ENCODE measurements at places on chromosomes 11 and 22.

DNA sequence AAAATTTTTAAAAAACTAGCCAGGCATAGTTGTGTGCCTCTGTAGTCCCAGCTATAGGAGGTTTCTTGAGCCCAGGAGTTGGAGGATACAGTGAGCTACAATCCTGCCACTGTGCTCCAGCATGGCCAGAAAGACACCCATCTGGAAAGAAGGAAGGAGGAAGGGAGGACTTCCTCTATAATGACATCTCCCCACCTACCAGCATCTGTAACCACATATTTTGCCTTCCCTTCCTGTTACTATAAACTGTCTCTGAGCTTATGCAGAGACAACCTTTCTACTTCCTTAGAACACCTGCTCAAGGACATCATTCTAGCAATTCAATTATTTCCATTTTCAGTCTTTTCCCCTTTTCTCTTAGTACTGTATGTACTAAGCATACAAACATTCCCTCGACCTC is 2.2 kb upstream of the NUP160 start:
- DNase-seq: no peak

GRCh38 chr11:108895579-108896480 is 231.0 kb downstream of the DDX10 start:
- DNase-seq: no peak

DNA sequence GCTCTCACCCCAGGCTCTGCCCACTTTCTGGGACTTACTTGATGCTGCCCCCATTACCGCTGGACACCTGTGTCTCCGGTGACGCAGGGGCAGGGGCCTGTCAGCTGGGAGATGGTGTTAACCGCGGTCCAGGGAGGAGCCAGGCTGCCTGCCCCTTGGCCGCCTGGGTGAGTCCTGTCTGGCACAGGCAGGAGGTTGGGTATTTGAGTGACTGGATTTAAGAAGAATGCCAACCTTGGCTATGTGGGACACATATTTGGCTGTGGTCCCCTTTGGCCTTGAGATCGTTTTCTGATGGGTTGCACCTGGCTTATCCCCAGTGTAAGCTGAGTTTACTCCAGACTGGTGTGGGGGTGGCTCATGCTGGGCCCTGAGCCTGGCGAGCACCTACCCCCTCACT is 2.5 kb downstream of the MUC6 start:
- DNase-seq: no peak

- no peak for DNase-seq
Measured at GRCh38 chr11:88307749-88308425, 29.6 kb downstream of the CTSC start.

DNA sequence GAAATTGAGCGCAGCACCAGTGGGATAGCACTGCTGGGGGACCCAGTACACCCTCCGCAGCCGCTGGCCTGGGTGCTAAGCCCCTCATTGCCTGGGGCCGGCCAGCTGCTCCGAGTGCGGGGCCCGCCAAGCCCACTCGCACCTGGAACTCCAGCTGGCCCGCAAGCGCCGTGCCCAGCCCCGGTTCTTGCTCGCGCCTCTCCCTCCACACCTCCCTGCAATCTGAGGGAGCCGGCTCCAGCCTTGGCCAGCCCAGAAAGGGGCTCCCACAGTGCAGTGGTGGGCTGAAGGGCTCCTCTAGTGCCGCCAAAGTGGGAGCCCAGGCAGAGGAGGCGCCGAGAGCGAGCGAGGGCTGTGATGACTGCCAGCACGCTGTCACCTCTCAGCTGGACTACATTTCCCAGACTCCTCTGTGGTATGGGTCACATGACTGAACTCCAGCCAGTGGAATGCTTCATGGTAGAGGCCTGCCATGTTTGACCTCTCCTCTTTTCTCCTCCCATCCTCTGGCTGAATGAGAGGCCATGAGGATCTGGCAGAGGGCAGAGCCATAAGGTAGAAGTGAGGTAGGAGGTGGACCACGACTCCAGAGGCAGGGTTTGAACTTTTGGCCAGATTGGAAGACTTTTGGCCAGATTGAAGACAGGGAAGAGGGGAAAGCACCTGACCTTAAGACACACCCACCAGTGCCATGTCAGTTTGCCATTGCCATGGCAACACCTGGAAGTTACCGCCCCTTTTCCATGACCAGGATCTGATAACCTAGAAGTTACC is 6.2 kb downstream of the MRGPRD start:
- no peak for DNase-seq

- no peak for DNase-seq
Measured at GRCh38 chr22:43077121-43077877, 11.9 kb downstream of the TTLL1 start.

- no peak for DNase-seq
Measured at GRCh38 chr11:64055077-64055476, 19.3 kb downstream of the FLRT1 start.

- DNase-seq: no peak
Measured at GRCh38 chr22:45465633-45466032, 37.0 kb upstream of the FBLN1 start.

DNA sequence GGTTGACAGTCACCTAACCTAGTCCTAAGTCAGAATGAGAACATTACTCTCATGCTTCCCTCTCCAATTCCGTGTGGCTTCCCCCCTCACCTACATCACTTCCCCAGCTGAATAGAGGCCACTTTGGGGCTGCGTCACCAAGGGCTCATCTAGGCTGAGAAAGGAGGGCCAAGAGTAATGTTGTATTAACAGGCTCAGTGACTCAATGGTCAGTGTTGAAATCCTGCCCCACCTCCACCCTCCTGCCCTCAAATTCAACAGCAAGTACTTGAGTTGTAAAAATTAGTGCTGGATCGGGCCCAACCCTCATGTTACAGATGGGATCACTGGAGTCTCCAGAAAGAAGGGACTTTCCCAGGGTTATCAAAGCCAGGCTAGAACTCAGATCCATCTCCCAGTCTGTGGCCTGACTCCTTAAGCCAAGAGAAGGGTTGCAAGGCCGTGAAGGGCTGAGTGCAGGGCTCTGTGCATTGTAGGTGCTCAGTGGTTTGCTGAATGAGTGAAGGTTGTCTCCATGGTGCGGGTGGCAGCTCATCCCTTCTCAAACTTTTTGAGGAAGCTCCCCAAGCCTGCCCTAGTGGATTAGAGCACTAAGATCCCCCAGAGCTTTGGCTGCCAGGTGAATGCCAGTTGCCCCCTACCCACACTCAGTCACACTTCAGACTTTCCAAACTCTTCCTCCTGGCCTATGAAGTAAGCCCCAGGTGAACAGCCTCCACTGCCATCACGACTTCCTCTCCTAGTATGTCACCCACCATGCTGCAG is 3.2 kb downstream of the DGAT2 start:
- peak; percentile 18 for DNase-seq

DNA sequence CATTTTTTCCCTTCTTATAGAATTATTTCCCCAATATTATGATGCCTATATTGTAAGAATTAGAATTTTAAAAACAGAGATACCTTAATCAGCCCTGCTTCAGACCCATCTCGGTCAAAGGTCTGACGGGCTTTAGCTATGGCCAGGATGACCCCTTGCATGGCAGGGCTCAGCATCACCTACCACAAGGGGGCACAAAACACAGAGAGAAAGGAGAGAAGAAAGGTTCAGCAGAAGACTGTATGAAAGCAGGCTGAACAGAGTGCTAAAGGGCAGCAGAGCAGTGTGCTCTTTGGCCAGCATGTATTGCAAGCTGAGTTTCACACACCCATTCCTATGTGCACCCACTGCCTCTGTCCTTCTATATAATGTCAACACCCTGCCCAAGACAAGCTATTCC is 26.8 kb downstream of the CLDN25 start:
- no peak for DNase-seq

DNA sequence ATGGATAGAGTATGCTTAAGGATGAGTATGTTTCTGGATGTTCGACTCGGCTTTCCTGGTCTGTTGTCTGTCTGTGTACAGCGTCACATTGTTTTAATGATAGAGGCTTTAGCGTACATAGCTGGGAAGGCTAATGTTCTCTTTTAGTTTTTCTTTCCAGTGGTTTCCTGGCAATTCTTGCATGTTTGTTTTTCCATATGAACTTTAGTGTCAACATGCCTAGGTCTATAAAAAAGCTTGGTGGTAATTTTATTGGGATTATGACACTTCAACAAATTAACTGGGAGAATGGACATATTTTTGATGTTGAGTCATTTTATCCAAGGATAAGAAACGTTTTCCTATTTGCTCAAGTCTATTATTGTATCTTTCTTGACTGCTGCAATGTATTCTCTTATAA is 17.6 kb downstream of the F2 start:
- no peak for DNase-seq

DNA sequence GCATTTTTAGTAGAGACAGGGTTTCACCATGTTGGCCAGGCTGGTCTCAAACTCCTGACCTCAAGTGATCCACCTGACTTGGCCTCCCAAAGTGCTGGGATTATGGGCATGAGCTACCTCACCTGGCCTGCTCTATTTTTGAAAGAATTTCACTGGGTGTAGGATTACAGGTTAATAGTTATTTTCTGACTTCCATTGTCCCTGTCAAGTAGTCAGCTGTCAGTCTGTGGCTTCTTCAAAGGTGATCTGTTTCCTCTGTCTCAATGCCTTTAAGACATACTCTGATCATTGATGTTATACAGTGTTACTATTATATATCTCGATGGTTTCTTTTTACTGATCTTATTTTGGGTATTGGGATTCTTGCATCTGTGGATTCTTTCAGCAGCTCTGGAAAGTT is 10.1 kb upstream of the EXT2 start:
- no peak for DNase-seq

- DNase-seq: no peak
Measured at GRCh38 chr22:46788441-46789172, 26.2 kb downstream of the TBC1D22A start.

- no peak for DNase-seq
Measured at GRCh38 chr11:31404614-31405013, 35.0 kb downstream of the DNAJC24 start.

DNA sequence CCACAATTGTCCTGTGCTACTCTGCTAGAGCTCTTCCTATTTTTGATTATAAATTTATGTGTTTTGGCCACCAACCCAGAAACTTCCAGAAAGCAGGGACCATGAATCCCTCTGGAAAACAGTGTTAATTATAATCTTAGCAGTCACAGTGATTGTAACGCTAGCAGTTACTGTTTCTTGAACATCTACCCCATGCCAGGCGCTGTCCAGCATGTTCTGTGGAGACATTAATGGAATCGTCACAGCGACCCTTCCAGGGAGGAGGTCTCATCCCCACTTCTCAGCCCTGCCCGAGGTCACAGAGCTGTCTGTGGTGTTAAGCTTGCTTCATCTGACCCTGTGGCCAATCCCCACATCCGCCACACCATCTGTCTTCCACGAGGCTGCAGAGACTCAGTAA is 13.9 kb upstream of the PNPLA5 start:
- DNase-seq: no peak

DNA sequence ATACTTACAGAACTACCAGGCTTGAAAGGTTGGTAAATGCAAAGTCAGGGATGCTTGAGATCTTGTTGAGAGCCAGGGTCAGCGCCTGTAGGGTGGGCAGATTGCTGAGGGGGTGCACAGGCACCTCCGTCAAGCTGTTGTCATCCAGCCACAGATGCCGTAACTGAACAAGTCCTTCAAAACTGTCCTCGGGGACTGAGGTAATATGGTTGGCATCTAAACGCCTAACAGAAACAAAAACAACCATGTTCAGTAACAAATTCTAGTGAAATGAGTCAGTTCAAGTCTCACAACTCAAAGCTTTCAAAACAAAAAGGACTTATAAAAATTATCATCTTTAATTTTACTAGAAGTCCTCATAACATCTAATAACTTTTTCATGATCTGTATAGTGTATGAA is 22.2 kb upstream of the CCDC34 start:
- peak; percentile 39 for DNase-seq

GRCh38 chr11:77821349-77821851 is 456 bp downstream of the AAMDC start:
- DNase-seq: no peak

GRCh38 chr11:2198621-2199365 is 27.2 kb upstream of the TH start:
- no peak for DNase-seq

GRCh38 chr11:126451211-126451802 is 95.8 kb downstream of the ST3GAL4 start:
- no peak for DNase-seq

DNA sequence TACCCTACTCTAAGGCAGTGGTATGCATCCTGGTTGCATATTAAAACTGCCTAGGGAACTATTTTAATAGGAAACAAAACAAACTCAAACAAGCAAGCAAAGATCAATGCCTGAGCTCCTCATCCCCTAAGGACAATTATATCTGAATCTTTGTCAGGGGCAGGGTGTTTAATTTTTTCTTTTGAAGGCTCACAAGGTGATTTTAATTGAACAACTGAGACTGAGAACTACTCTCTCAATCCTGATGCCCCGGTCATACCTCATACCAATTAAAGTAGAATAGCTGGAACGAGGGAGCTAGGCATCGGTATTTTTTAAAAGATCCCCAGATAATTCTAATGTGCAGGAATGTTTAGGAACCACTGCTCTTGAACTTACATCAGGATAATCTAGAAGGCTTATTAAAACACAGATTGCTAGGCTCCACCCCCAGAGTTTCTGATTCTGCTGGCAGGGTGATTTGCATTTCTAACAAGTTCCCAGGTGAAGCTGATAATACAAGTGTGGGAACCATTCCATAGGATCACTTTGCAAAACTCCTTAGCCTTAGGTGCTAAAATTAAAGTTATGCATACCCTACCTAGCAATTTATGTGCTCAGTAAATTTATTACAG is 416.5 kb downstream of the GUCY1A2 start:
- DNase-seq: no peak

GRCh38 chr11:77301510-77301909 is at the start of gene GDPD4:
TSS of gene GDPD4 (minus strand) at chr11:77301686. CDS start at chr11:77285137, 16,549 bp downstream.
- no peak for DNase-seq

GRCh38 chr22:20128902-20129746 is 2.5 kb upstream of the ZDHHC8 start:
- DNase-seq: no peak

DNA sequence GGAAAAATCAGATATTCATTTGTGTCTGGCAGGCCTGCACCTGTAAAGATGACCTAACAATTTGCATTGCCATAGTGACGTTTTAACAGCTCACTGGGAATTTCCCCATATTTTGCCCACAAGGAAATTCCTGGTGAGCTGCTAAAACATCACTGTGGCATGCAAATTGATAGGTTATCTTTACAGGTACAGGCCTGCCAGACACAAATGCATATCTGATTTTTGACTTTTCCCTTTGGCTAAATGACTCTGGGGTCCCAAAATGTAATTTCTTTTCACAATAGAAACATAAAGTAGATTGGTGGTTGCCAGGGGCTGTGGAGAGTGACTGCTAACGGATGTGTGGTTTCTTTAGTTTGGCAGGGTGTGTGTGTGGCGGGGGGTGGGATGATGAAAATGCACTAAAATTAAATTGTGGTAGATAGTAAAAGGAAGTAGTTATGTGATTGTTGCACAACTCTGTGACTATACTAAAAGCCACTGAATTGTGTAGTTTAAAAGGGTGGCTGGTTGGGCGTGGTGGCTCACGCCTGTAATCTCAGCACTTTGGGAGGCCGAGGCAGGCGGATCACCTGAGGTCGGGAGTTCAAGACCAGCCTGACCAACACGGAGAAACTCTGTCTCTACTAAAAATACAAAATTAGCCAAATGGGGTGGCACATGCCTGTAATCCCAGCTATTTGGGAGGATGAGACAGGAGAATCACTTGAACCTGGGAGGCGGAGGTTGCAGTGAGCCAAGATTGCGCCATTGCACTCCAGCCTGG is 18.5 kb upstream of the FEZ1 start:
- no peak for DNase-seq

- DNase-seq: no peak
Measured at GRCh38 chr22:30753701-30754100, 59.0 kb downstream of the OSBP2 start.
